T-cell (primary cell): ENCODE measurements at places on chromosomes 2 and 18.
A peak's percentile ranks its signal among the peaks of the same experiment; 100 is the strongest.

- DNase-seq = no peak
These were observed 13.9 kb upstream of the LMAN1 start for GRCh38 chr18:59372975-59373374.

DNA sequence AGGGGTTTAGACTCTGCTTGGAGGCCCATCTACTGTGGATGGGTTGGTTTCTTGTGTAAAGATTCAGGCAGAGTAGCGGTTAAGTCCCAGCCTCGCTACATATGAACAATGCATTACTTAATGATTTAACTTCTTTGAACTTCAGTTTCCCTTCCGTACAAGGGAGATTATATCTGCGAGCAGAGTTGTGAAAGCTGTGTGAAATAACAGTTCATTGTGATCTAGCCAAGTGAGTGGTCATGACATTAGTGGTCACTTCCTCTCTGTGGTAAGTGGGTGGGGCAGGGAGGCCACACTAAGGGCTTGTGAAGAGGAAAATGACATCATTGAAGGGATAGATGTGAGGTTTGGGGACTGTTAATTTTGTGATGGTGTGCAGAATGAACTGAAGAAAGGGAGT is 14.1 kb upstream of the MEX3C start:
- peak; percentile 38 for DNase-seq

DNA sequence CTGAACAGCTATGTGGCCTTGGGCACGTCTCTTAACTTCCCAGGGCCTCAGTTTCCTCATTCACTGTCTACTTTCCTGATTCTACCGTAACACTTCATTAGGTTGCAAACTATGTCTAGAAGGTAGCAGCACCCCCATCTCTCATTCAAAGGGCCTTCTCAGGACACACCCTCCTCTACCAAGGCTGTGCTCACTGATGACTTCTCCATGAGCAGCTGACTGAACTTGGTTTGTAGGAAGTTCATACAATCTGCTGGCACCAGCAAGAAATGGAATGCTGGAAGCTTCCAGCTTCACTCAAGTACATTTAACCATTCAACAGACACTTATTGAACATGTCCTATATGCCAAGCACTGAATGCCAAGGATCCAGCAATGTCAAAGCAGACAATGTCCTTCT is 250.8 kb upstream of the CTAGE1 start:
- DNase-seq = no peak

DNA sequence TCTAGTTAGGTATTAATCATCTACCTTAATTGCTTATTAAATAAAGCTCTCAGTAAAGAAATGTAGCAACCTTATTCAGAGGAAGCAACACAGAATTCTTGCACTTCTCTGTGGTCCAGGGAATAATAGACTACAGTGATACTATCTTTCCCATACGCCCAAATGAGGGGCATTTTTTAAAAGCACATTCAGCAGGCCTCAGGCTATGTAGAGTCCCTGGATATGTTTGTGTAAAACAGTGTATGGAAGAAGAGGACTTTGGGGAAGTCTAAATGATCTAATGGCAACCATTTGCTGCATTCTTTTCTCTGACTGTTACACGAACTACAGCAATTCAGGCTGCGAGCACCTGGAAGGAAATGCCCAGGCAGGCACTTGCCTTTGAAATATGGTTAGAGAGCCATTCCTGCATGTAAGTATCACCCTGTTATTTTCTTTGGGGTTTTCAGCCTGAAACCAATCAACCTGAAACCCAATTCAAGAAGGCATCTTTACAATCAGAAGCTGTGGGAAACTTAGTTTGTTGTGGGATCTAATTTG is 1814.7 kb upstream of the CELF4 start:
- no peak for DNase-seq

DNA sequence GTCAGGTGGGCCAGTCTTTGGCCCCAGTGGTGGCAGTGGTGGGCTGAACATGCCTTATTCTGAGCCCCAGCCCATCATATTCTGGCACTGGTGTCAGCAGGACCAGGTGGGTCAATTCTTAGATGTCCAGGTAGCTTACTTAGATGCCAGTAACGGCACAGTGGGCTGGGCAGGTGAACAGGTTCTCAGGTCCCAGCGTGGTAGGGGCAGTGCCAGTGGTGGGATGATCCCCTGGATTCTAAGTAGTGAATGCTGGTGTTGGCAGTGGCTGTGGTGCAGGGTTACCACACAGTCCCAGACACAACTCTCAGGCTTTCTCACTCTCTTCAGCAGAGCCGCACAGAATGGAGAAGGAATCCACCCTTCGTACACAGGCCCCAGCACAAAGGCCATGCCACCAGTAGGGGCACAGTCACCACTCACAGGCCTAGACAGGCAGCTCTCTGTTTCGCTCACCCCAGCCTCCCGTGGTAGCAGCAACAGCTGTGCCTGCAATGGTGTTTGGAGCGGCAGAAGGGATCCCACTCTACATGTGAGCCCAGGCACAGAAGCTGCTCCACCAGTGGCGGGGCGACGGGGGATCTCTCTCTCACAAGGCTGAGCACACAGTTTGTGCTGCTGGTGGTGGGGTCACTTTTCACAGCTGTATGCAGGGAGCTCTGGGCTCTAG is 97.3 kb downstream of the ANKRD12 start:
- DNase-seq = no peak

DNA sequence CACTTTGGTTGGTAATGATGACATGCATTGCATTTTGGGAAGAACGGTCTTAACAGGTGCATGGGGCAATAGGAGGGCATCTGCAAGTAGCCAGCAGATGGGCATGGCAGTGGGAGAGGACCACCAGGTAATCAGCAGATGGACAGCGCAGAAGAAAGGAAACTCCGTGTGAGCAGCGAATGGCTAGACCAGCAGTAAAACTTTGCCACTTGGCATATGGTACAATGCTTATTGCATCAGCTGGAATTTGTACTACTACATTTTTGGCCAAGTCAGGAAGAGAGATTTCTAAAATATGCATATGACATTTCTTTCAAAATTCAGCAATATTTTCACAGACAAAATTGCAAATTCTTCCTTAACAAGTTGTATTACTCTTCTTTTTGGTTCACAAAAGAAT is 768.5 kb downstream of the LRP1B start:
- DNase-seq = no peak

GRCh38 chr18:56067969-56068671 is 480.1 kb upstream of the TCF4 start:
- no peak for DNase-seq

- peak; percentile 60 for DNase-seq
These were observed 2.3 kb downstream of the NEUROD1 start for GRCh38 chr2:181677912-181678586.

DNA sequence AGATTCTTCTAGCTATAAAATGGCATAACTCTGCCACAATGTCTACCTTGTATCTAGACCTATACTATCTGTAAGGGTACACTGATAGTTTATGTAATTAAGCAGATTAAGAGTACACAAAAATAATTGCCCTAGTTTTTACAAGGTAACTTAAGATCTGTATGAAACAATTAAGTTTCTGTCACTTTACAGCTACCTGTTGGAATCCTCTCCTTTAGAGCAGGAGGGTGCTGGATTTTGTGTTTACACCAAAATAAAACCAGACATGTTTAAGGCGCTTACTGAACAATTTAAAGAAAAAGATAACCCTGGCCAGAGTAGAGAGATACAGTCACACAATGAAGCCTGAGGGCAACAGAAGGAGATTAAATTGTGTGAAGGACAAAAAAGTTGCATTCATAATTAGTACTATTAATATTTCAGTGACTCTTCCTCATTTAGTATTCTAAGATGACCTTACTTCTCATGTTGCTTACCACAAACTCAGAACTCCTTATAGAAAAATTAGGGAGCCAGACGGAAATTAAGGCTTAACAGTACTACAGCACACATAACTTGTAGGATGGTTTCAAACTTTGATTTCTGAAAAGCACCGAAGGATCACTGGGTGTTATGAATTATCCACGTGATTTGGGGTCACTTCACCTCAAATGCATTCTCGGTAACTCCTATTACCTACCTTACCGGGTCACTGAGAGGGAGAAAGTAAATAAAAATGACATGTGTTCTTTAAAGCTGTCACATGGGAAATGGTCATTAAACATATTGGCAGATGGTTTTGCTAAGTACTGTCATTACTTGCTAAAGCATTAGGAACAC is 1.0 kb downstream of the DARS1 start:
- DNase-seq = no peak

GRCh38 chr18:49467019-49467563 is 6.6 kb upstream of the DYM start:
- no peak for DNase-seq

- DNase-seq = no peak
These were observed 1.6 kb upstream of the PUM2 start for GRCh38 chr2:20352230-20352578.
